Mesenteric fat pad (tissue), 1 donor: ENCODE measurements at places on chromosomes 1 and 21. TPM values are rescaled to one million over a fixed set of nuclear protein-coding genes. Genes with fewer than 3 reads are reported as not detected.

The TFAP2E gene
- total RNA-seq = 1.2 TPM

The DSTYK gene
- 8.5 TPM for total RNA-seq

The SGIP1 gene
- total RNA-seq = 4.2 TPM

The ADAMTSL4 gene
- total RNA-seq = 76.4 TPM

The BEND5 gene
- total RNA-seq = 1.5 TPM

The GJA9 gene
- not detected for total RNA-seq

The E2F2 gene
- total RNA-seq = 0.29 TPM

The MXRA8 gene
- 109 TPM for total RNA-seq

The LCE1C gene
- not detected for total RNA-seq

The SPSB1 gene
- total RNA-seq = 48.8 TPM
